CD8-positive, alpha-beta memory T cell (primary cell): ENCODE measurements at places on chromosomes 13 and 19.

DNA sequence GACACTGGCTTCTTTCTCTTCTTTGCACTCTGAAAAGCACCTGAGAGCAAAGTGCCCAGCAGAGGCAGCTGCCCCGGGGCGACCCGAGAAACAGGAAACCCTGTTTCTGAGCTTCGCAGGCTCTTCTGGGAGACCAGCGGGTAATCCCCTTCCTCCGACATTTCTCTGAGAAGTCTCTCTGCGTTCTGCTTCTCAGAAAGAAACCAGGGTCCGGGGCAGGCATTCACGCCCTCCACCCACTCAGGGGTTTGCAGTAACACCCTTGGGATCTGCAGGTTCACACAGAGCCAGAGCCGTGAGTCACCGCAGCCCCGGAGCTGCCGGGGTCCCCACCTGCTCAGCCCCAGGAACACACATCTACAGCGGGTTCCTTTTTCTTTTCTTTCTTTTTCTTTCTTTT lies 86.0 kb downstream of the GADD45B start:
- DNase-seq = peak; percentile 79

DNA sequence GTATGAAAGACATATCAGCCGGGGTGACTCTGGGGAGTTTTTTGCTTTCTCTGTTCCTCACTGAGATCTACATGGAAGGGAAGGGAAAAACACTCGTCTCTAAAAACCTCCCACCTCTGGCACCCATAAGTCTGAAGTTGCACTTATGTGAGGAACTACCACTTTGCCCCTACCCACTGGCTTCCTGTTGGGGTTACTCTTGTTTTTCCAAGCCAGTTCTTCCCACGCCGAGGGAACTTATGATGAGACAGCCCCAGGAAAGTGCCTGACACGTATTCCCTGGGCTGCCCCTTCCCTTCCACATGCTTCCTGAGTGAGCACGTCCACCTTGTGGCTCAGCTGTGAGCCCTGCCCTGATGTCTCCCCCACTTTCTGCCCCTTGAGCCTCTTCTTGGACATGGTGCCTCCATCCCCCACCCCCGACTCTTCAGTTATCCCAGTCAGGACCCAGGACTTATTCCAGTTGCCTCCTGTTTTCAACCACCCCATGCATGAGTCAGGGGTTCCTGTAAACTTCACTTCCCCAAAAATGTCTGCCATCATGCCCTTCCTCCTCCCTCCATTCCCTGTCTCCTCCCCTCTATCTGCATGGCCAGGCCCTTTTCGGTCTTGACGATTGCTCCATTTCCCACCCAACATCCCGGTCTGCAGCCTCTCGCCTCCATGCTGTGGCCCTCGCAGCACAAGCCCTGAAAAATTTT lies 5.1 kb upstream of the SIGLEC7 start:
- no peak for DNase-seq

GRCh38 chr13:34578471-34578870 lies 363.6 kb upstream of the NBEA start:
- no peak for DNase-seq

DNA sequence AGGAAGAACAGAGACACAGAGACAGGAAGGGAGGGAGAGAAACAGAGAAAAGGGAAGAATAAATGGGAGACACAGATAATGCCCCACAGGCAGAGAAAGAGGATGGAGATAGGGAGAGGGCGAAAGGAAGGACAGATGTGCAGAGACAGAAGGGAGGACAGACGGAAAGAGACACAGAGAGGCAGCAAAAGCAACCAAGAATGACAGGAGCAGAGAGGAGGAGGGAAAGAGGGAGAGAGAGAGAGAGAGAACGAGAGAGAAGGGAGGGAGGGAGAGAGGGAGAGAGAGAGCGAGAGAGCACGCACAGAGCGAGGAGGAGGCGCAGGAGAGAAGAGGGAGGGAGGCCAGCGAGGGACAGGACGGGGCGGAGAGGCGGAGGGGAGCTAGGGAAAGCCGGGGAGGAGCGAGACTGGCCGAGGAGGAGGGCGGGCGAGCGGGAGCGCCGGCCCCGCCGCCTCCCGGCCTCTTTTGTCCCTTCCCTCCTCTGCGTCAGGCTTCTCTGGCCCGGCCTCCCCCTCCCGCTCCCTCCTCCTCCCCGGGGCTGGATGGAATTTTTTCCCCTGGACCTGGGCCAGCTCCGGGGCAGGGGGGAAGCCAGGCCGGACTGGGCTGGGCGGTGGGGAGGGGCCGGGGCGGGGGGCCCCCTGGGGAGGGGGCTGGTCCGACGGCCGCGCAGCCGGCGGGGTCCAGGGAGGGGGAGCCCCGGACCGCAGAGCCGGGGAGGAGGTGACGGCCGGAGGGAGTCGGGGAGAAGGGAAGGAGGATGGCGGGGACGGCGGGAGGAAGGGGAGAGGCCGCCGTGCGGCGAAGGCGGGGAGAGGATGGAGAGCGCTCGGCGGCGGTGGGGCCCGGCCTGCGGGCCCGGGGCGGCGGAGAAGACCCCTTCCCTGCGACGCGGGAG lies 4.2 kb upstream of the SPACA6 start:
- DNase-seq = no peak

- no peak for DNase-seq
These were observed 20.4 kb downstream of the MLLT1 start for GRCh38 chr19:6259312-6259861.
